Stimulated activated CD8-positive, alpha-beta memory T cell treated with anti-CD3 and anti-CD28 coated beads, Interleukin-4, amount 100 ng/mL, for 1 hour (primary cell): ENCODE measurements at places on chromosomes 7 and 10.

DNA sequence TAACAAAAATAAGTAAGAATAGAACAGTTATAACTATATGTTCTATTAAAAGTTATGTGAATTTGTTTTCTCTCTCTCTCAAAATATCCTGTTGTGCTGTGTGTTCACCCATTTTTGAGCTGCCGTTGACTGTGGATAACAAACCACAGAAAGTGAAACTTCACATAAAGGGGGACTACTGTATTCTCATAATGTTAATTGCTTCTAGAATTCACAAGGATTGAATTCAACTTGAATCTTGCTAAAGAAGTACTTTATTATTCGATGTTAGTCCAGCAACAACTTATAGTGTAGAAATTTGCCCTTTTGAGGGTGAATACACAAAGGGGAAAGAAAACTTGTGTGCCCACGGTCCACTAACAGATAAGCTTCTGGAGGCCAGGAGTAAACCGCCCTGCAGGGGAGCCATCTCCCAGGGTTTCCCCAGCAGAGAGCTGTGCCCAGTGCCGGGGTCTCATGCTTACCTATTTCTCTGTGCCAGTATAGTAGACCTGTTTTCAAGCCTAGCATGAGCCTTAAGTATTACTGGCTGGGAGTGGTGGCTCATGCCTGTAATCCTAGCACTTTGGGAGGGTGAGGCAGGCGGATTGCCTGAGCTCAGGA, 87.1 kb downstream of the KAT6B start:
- no peak for DNase-seq

DNA sequence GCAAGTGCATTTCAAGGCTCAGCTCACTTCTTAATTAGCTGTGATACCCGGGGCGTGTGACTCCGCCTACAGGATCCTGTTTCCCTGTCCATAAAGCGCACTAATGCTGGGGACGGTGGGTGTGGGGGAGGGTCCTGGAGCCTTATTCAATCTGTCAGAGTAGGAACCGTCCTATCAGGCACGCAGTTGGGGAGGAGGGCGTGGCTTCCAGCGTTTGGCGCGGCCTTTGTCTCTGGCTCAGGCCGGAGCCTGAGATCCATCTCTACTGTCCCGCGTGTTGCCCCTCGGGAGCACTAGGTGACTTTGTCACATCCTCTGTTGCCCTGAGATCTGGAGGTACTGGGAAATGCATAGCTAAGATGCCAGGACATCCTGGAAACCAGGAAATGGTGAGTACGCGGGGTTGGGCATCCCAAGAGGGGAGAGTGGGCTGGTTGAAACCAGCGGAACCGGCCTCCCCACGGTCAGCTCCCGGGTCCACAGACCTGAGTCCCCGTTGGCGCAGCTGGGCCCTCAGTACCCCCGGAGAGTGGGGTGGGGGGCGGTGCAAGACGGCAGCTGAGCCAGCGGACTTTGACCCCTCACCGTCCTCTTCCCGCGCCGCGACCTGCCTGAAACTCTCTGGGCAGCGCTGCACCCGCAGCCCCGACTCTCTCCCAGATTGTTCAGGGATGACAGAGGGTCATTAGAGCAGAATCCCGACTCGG, 104.4 kb upstream of the ZNF92 start:
- no peak for DNase-seq

DNA sequence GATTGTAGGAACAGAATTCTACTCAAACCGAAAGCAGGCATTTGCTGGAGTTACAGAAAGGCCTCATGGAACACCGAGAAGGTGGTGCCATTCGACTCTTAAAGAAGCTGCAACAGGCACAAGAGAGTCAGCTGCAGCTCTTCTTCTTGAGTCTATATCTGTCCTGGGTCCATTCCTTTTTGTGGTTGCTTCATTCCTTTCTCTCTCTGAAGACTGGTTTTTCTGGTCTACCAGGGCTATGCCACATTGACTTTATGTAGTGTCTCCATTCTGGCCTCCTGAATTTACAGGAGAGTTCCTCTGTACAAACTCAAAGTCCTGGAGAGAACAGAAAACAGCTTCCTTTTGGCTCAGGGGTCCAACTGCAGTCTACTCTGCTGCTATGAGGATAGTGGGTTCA, 132.8 kb downstream of the CFTR start:
- DNase-seq: no peak

DNA sequence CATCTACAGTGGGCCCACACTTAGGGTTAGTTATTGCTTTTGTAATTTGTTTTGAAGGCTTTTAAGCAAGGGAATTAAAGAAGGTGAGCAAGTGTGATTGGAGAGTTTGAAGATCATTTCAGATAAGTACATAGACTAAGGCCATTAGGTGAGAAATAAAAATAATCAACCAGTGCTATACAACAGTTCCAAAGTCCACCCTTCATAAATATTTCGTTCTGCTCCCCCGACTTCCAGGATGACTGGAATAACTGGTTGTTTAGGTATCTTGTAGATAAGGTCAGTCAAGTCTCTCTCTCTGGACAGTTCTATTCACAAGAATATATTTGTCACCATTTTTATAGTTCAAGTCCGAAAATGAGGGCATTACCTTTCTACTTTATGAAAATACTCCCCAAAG, 98.0 kb upstream of the MBL2 start:
- no peak for DNase-seq

DNA sequence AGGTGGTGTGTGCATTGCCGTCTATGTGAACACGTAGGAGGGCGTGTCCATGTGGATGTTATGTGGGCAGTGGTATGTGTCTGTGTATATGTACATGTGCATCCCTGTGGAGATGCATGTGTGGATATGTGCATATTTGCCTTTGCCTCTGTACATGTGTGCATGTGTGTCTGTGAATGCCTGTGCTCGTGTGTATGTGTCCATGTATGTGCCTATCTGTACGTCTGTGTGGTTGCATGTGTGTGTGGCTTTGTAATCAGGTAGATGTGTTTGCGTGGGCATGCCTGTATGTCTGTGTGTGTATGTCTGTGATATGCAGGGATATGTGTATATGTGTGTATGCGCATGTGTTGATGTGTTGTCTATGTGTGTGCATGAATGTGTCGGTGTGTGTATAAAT, 19.7 kb downstream of the ADCY1 start:
- DNase-seq: no peak

- no peak for DNase-seq
Observed at GRCh38 chr7:107924841-107925504, 34.0 kb downstream of the DLD start.

GRCh38 chr7:6589151-6589828, 531 bp upstream of the INTS15 start:
- no peak for DNase-seq

GRCh38 chr7:134890246-134891240, 95.8 kb upstream of the AGBL3 start:
- no peak for DNase-seq

DNA sequence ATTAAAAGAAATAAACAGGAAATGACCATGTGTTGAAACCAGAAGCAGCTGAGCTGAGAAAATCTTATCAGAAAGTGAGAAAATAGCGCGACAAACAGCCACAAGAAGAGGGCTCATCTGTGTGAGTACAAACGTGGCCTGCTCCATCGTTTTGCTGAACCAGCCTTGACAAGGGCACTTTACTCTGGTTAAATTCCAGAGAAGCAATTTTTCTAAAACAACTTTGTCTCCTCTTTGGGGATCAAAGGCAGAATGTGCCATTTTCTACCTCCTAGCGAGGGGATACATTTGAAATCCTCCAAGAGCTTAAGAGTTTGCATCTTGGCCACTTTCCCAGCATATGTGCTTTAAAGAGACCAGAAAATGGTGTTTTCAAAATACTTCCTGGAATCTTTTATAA, 51.3 kb upstream of the VIPR2 start:
- DNase-seq: no peak

DNA sequence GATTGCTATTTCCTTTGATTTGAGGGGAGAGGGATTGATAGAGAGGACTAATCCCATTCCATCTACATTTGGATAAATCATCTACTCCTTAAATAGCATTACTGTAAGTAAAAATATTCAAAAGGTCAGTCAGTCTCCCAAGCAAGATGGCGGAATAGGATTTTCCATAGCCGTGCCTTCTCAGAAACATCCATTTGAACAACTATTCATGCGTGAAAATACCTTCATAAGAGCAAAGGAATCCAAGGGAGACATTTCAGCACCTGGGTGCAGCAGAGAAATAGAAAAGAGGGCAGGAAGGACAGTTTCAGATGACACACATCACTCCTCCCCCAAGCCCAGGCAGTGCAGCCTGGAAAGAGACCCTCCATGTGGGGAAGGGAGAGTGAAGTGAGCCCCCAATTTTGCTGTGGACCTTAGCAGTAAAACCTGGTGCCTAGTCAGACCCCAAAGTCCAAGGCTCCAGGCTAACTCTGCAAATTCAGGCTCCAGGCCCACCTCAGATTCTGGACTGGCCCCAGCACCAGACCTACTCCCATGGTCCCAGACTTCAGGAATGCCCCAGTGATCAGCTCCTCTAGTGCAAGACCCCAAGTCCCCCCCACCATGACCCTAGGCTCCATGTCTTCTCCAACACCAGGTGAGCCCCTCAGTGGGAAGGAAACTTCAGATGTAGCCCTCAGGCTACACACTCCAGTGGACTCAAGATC, 104.3 kb upstream of the LANCL2 start:
- DNase-seq: no peak

- DNase-seq: no peak
Observed at GRCh38 chr7:37526623-37527022, 78.0 kb upstream of the ELMO1 start.

- no peak for DNase-seq
Observed at GRCh38 chr7:17206349-17206905, 92.0 kb upstream of the AHR start.

- DNase-seq: no peak
Observed at GRCh38 chr7:101746314-101746713, 71.1 kb upstream of the CUX1 start.

DNA sequence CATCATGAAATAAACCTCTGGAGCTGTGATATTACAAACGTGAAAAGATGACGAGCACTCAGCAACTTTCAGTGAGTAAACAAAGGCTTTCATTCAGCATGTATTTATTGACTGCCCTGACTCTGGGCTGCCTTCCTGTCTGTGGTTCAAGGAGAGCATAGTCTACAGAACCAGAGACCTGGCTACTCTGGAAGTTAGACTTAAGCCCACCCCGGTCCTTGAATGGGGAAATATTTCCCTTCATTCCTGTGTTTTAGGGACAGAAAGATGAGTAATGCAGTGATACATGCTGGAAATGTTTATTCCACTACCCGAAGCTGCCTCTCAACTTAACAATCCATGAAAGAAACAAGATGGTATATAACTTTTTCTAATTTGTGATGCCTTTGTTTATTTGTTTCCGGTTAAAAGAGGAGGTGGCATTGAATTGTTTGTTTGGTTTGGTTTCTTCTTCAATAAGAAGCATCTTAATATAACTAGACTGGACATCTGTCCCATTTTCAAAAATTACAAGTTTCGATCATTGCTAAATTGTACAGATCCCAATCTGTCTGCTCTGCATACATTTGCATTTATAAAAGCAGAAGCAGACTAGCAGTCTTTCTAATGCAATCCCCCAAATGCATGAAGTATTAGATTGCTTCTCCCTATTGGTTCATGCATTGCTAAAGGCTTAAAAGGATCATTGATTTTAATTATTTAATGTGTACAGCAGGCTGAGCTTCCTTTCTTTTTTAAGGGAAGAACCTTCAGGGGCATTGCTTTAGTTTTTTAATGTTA, 57.7 kb downstream of the TRUB1 start:
- DNase-seq: no peak

- DNase-seq: no peak
Observed at GRCh38 chr10:62492870-62493180, 118.7 kb downstream of the ZNF365 start.

GRCh38 chr7:101733713-101734475, 83.5 kb upstream of the CUX1 start:
- no peak for DNase-seq

DNA sequence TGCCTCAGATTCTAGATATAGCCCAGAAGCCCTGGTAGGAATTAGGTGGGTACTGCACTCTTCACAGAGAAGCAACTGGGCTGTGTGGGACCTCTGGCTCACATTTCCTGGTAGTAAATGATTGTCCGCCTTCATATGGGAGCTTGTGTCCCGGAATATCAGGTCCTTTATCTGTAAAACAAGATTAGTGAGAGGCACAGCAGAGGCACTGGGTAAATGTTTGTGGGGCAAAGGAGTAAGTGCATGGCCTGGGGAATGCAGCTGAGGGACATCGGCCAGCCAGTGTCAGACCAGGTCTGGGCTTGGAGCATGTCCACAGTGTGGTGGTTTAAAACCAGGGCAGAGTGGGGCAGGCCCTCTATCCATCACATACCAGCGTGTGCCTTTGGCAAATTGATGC, 323.3 kb upstream of the ZMIZ1 start:
- DNase-seq: no peak

DNA sequence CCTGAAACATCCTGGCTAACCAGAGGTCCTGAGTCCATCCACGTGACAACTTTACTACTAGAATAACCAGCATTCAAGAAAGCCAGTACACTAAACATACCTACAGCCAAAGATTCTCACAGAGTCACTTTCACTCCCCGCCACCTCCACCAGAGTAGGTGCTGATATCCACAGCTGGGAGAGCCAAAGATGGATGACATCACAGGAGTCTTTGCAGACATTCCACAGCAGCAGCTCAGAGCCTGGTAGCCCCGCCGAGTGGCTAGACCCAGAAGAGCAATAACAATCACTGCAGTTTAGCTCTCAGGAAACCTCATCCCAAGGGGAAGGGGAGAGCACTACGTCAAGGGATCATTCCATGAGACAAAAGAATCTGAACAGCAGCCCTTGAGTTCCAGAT, 13.5 kb upstream of the ADAM22 start:
- no peak for DNase-seq

- DNase-seq: no peak
Observed at GRCh38 chr10:74598891-74599566, 227.4 kb upstream of the KAT6B start.

DNA sequence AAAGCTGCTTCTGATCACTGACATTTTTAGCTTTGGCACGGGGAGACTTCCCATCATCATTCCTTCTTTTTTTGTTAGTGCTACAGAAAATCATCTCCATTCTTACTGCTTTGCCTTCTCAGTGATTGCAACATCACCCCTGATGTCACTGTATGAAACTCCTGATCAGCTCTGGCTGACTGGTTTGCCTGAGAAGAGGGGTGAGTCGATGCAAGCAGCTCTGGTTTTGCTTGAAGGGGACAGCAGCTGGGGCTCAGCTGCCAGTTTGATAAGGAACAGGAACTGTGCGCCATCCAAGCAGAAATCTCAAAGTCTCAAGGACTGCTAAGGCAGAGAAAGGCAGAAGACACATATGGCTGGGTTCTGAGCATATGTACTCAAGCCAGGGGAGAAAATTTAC, 808.5 kb upstream of the CELF2 start:
- no peak for DNase-seq

DNA sequence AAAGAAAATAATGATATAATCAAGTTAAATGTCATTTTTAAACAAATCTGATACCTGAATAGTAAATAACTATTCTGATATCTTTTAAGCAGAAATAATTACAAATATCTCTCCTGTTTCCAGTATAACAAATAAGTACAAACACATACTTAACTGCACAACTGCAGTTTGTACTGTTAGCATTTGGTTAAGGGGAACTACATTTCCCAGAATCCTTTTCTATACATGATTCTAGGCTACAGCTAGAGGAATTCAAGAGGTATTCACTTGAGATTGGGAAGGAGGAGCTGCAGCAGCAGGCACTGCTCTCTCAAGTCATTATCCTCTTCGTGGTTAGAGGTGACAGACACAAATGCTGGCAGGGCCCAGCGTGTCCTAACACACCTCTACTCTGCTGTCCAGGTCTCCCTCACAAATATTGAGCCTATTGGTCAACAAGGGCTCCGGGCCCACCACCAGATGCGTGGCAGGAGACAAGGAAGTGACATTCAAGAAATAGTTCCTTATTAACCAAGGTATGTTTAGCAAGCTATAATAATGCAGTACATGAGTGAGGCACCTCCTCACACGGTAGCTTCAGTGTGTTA, 255.1 kb upstream of the MKLN1 start:
- no peak for DNase-seq

- no peak for DNase-seq
Observed at GRCh38 chr7:105802604-105803428, 73.6 kb downstream of the ATXN7L1 start.
